ENCODE measurements at places on chromosomes 6 and 20.

DNA sequence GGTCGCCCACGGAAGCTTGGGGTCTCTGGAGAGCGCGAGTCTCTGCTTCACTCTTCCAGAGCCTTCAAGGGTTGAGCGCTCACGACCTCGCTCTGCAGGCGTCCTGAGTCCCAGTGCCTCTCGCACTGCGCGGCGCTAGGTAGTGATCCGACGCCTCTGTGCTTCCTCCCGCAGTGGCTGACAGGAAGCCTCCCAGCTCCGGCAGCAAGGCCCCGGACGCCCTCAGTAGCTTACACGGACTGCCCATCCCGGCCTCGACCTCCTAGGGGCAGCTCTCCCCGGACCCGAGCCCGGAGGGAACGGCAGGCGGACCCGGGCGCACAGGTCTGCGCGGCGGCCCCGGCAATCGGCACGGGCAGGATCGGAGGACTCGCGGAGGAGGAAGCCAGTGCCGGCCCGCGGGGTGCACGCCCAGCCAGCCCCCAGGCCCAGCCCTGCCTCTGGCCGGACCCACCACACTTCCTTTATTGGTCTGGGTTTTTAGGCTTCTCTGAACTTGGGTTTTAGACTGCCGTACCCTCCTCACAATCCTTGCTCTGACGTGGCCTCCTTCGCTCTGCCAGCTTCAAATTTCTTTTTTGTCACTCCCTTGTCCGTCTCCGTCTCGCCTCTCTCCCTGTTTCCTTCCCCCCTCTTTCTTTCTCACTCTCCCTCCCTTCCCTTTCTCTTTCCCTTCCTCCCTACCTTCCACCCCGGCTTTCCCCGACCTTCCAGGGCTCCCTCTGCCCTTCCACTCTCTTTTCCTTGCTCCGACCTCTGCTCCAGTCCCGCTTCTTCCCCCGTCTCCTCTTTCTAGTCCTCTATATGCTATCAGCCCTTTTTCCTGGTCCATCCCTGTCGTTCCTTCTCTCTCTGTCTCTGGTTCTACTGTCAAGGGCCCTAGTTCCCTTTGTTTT lies 9.1 kb downstream of the PAX1 start:
- no peak for DNase-seq

GRCh38 chr20:51462566-51463276 lies 79.8 kb downstream of the NFATC2 start:
- DNase-seq, result no peak

DNA sequence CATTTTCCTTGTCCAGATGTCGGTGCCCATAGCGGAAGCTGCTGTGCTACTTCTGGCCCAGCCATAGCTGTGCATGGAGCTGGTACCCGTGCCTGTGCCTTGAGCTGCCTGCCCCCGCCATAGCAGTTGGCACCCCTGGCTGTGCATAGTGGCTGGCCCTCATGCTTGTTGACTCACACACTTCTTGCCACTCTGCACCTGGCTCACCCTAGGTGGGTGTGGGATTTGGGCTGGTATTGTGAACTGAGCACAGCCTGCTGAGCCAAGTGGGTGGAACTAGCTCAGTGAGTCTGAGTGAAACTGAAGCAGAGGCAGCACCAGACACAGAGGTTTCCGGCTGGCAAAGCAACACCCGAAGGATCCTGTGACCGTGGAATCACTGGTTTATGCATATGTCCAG lies 689.5 kb upstream of the EYS start:
- DNase-seq, result no peak

DNA sequence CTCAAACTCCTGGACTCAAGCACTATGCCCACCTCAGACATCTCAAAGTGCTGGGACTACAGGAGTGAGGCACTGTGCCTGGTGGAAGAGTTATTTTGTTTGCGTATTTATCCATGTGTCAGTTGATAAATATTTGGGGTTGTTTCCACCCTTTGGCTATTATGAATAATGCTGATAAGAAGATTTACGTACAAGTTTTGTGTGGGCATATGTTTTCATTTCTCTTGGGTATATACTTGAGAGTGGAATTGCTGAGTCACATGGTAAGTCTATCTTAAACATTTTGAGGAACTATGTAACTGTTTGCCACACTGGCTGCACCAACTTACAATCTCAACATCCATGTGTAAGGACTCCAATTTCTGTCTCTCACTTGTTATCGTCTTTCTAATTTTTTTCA lies 200.3 kb downstream of the RNGTT start:
- peak; percentile 54 for DNase-seq

DNA sequence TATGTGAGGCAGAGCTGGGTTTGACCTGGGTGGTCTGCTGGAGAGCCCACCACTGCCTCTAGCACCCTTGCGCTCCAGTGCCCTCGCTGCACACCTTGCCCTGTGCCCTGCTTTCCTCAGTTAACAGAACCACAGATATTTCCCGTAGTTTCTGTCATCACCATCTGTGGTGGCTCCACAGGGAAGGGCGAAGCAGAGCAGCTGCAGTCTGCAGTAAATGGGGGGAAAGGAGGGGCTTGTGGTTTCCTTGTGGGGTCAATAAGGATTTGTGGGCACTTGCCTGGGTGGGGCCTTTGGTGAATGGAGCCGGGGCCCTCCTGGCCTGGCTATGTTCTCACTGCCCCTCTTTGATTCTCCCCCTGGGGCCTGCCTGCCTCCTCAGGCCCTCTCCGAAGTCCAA lies 21.2 kb upstream of the CCDC167 start:
- peak; percentile 42 for DNase-seq

GRCh38 chr20:2816030-2816582 lies at the start of gene TMEM239:
Gene TMEM239, plus strand, starts transcription at chr20:2816364. Its CDS starts 191 bp downstream, at chr20:2816555.
- no peak for DNase-seq

- DNase-seq, result peak; percentile 69
These were observed 3.4 kb downstream of the NUDT3 start for GRCh38 chr6:34389034-34389433.

DNA sequence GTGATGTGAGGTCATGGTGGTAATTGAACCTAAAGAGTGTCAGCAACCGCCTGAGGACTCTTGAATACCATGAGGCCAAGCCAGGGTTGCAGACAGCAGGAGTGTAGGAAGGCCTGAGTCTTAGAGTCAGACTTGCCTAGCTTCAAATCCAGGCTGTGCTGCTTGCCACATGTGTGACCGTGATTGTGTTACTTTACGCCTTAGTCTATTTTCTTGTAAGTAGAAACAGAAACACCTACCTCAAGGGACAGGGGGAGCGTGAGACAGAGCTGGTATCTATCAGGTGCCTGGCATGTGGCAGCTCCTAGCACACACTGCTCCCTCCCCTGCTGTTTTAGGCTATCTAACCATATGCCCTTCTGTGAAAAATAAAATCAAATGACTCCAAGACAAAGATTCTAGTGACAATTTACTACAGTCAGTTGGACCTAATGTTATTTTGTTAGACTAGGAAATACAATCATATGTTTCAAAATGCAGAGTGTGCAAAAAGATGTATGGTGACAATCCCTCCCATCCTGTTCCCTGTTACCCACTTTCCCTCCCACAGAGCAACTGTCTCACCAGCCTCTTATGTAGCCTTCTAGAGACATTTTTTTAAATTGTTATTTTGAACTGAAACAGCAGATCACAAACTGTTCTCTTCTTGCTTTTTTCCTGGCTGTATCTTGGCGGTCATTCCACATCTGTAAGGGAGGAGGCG lies 21.7 kb downstream of the TAF8 start:
- DNase-seq, result no peak
